ENCODE measurements at places on chromosomes 16 and 17.

- no peak for DNase-seq
Observed at GRCh38 chr16:72025404-72026114, 17.0 kb downstream of the DHODH start.

DNA sequence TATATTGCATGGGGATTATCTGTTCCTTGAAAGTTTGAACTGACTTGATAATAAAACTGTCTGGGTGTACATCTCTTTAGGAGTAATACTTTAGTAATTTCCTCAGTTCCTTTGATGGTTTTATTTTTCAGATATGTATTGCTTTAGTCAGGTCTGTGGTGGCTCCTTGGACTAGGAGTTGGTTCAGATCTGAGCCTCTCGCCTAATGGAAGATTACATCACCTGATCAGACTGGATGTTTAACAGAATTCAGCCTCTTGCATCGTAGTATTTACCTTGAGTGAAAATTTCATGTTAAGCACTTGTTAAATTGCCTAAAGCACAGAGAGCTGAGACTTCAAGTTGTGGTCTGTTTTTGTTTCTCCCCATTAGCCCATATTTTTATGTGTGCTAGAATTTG, 267.3 kb downstream of the MAP2K4 start:
- no peak for DNase-seq

- no peak for DNase-seq
Observed at GRCh38 chr17:61461586-61461966, 9.4 kb downstream of the TBX4 start.

- no peak for DNase-seq
Observed at GRCh38 chr17:21004016-21004930, 38.5 kb downstream of the USP22 start.

GRCh38 chr16:709566-710499, 4.2 kb upstream of the FBXL16 start:
- DNase-seq, result peak; percentile 74

- no peak for DNase-seq
Observed at GRCh38 chr16:31186930-31187807, 7.2 kb downstream of the FUS start.

DNA sequence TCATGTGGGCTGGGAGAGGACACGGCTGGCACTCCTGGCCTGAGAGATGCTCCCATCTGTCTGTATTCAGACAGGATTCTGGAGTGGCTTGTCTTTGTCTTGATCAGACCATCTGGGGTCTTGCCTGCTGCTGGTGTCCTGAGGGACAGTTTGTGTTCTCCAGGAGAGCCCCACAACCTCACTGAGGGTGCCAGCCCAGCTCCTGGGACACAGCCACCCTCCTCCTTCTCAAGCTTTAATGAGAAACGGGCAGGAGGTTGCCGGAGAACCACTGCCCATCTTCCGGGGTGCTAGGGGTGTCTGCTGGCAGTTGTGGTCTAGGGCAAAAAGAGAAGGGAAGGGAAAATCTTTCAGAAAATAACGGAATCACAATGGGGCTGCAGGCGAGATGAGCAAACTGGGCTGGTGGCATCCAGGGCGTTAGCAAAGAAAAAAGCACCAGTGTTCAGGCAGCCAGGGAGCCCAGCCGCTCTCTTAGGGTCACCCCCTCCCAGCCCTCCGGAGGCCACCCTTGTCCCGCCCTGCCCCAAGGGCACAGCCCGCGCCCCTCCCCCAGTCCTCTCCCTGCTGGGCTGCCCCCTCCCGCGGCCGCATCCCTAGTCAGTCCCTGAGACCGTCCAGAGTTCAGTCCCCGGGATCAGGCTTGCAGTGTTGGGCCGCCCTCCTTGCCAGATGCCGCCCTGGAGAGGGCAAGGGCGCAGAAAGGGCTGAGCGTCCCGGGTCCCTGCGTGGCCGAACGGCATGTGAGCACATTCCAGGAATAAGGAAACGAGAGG, 824.7 kb downstream of the KCNJ18 start:
- no peak for DNase-seq

GRCh38 chr17:70187383-70187782, 18.1 kb downstream of the KCNJ2 start:
- DNase-seq, result no peak

- no peak for DNase-seq
Observed at GRCh38 chr16:28503470-28504259, 3.0 kb downstream of the IL27 start.

- no peak for DNase-seq
Observed at GRCh38 chr17:68096111-68096510, 60.6 kb downstream of the KPNA2 start.

- DNase-seq, result no peak
Observed at GRCh38 chr17:50095626-50096037, 481 bp downstream of the PDK2 start.

GRCh38 chr16:86241681-86242080, 268.6 kb upstream of the FOXF1 start:
- DNase-seq, result no peak

DNA sequence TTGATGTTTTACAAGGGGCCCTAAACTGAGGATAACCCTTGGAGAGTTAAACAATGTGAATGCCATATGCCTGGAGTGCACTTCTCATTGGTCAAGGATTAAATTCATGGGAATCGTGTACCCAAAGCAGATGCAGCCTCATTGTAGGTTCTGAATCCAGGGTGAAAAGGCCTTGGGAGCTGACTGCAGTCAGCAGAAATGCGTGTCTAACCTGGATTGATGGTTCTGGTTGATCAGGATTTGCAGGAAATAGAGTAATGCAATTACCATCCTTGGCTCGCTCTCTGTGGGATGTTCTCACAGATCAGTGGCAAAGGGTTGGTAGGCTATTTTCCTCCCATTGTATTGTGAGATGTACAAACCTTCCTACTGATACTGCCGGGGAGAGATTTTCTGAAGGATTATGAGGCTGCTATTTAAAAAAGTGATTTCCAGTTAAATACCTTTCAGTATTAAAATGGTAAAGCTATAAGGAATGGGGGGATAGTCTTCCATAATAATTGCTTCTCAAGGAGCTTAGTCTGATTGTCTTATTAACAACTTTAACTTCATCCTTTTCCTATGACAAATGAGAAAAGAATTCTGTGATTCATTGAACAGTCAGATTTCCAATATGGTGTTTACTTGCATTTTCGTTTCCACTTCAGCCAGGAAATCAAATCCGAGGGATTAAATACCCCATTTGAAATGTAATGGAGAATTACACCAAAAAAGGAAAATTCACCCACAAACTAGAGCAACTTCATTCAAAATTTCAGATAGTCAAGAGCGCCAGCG, 1028.1 kb upstream of the EEF2KMT start:
- no peak for DNase-seq

Measured in NCI-H2081 (cell line).